Stimulated activated CD8-positive, alpha-beta memory T cell treated with anti-CD3 and anti-CD28 coated beads, Interleukin-4, amount 100 ng/mL, for 4 hours (primary cell): ENCODE measurements at places on chromosomes 2 and 18.

- DNase-seq = no peak
Observed at GRCh38 chr18:74630804-74631203, 33.1 kb downstream of the ZNF407 start.

GRCh38 chr2:240600451-240600961, 14.0 kb downstream of the CAPN10 start:
- no peak for DNase-seq

DNA sequence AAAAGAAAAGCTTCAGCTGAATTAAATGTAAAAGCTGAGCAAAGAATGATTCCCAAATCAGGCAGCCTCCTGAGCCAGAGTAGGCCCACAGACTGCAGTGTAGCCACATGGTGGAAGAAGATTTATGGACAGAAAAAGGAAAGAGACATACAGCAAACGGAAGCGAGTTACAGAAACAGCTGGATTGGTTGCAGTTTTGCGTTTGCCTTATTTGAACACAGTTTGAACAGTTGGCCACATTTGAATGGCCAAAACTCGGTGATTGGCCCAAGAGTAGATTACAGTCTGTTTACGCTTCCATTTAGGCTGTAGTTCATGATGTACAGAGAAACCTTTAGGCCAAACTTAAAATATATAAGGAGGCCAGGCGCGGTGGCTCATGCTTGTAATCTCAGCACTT, 35.1 kb downstream of the SH2D6 start:
- DNase-seq = no peak

- no peak for DNase-seq
Observed at GRCh38 chr2:78063246-78064020, 541.3 kb upstream of the LRRTM4 start.

DNA sequence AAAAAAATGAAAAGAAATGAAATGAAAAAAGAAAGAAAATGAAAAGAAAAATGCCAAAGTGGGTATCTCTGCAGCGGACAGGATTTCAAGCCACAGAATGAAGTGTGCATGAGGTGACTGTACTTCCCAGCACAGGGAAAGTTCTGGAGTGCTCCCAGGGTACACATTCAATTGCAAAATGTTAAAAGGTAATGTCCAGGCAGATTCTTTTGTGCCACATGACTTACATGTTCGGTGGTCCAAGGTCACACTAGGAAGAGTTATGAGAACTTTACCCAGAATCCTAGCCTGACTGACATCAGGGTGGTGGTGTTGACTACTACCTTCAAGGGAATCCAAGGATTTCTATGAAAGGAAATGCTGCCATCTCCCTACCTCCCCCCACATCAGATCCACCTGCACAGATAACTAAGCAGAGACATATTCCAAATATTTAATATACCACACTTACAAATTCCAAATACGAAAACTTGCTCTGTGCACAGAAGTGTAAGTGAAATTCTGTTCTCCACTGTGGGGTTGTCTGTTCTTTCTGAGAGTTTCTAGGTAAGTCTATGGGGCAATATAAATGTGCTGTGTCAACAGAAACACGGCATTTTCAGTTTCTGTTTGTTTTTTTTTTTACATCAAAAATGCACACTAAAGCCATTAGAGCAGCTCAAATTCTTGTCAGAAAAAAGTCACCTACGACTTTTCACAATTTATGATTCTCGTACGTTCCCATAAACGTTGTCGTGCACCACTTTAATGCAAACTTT, 56.6 kb downstream of the CABYR start:
- DNase-seq = no peak

- DNase-seq = no peak
Observed at GRCh38 chr18:75777630-75778029, 350.1 kb upstream of the SMIM21 start.

DNA sequence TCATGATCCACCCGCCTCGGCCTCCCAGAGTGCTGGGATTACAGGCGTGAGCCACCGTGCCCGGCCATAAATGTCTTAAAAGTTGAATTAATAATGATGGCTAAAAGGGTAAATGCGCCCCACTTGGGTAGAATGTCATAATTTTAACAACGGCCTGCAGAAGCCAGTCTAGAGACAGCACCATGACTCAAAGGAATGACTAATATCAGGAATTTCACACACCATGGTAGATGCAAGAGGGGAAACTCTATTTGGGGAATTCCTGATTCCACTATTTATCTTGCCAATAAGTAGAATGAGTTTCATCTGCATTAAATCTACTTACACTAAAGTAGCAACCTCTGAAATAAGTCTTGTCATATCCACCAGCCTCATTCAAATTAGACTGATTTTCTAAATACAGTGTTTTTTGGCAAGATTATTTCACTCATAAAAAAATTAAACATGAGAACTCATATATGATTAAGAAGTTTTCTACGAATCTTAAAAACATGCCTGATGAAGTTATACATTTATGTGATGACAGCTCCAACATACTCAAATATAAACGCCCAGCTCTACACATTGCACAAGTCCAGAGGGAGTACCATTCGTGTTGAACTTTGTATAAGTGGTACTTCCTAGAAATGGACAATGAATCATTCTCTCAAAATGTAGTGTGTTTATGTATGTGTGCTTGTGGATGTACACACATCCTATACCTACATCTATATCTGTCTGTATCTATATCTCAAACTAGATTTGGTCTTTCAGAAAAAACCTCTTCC, 309.7 kb downstream of the IRS1 start:
- no peak for DNase-seq

- no peak for DNase-seq
Observed at GRCh38 chr2:73225513-73226360, 7.3 kb downstream of the PRADC1 start.

DNA sequence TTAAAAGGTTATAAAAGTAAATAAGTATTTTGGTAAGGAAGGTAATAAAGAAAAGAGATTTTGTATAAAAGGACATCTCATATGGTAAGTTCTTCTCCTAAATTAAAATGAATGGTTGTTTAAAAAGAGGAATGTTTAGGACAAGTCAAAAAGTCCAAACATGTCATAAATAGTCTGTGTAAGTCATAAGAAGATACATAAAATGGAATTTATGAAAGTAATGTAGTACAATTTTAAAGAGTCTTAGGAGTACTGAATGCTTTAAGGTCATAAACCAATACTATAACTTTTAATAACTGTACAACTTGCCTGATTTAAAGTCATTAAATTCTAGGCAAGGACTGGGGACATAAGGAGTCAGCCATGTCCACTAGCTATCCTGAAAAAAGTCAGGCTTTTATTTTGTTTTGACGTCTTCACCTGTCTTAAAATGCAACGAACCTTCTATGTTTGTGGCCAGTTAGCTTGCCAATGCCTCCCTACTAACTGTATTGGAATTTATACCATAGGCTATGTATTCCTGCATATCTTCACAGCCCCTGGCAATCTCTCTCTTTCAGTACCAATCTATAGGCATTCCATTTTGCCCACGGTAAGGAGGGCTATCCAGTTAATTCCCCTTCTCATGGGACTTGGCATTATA, 312.3 kb upstream of the LRRTM4 start:
- no peak for DNase-seq

- no peak for DNase-seq
Observed at GRCh38 chr18:48200631-48201336, 208.4 kb downstream of the ZBTB7C start.

- no peak for DNase-seq
Observed at GRCh38 chr2:19174176-19174575, 184.2 kb downstream of the OSR1 start.

- no peak for DNase-seq
Observed at GRCh38 chr2:101795033-101795432, 97.5 kb downstream of the MAP4K4 start.

DNA sequence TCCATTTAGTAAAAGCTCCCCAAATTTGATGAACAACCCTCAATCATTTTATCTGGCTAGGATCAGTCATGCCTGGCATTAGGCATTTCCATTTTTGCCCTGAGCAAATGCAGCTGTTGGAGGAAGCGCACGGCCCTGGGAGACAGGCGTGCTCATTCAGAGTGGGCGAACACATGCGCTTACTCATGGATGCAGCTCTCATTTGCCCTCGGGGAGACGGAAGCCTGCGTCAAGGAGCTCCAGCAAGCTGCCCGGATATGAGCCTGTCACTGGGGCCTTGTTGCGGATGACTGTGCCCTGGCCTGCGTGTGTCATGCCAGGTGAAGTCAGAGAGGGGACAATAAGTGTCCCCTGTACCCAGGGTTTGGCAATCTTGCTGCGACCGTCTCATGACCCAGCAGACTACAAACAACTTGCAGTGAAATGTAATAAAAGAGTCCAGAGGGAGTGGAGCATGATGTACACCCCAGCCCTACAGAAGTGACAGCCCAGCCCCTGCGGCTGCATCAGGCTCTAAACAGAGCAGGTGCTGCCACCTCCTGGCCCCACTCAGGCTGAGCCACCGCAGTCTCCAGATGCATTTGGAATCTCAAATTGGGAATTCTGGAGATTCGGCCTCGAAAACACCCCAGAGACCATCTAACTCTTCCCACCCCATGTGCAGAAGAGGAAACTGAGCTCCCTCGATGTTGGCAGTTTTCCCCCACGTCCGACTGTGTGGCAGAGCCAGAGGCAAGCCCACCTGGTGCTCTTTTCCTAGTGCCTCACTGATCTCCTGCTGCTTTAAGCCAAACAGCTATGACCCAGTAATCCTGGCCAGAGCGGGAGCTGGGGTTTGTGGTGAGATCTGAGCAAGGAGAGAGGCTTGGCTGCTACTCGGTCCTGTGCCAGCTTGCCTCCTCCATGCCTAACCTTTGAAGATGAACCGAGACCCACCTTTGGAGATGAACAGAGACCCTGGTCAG, 105.0 kb upstream of the ALK start:
- no peak for DNase-seq

DNA sequence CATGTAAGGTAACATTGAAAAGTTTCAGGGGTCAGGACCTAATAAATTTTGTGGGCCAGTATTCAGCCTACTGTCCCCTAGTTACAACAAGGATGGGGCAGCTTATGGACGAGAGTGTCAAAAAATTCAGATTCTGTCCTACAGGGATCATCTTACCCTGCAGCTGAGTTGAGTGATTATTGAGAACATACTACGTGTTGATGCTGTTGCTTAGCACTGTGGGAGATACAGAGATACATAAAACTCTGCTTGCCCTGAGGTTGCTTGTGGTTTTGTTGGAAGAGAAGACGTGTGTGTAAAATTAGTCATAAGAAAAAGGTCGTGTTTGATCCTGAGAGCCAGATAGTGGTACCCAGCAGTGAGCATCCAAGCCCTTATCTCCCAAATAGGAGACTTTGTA, 253.2 kb downstream of the NEDD4L start:
- no peak for DNase-seq

DNA sequence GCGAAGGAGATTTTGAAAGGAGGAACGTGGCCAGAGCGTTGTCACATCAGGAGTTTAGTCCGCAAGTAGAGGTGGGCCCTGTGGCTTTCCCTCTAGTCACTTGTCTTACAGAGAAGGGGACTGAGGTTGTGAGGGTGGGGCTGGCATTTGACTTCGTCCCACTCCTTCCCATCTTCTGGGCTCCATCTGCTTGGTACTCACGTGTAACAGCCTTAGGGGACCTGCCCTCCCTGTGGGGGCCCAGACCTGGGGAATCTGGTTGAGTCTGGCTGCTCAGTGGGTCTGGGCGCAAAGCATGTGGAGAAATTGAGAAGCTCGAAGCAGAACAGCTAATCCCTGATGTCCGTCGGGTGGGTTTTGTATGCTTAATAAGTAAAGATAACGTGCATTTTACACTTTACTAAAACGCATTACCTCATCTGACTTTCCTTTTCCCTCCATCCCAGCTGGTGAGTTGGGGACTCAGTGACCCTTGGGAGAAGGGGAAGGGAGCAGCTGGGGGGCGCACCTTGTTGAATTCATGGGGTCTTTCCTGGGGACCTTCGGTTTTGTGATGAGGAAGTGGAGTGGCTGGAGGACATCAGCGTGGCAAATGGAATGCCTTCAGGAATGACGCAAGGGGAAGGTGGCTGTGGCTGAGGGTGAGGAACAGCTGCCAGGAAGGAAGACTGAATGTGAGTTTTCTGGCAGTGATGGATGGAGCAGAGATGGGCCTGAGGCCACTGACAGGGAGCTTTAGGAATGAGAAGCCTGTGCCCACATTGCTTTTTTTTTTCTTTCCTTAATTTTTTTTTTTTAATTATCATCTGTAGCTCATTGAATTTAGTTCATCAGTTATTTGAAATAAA, 44.8 kb downstream of the ASAP2 start:
- no peak for DNase-seq

GRCh38 chr2:29655391-29656086, 265.8 kb downstream of the ALK start:
- DNase-seq = no peak

DNA sequence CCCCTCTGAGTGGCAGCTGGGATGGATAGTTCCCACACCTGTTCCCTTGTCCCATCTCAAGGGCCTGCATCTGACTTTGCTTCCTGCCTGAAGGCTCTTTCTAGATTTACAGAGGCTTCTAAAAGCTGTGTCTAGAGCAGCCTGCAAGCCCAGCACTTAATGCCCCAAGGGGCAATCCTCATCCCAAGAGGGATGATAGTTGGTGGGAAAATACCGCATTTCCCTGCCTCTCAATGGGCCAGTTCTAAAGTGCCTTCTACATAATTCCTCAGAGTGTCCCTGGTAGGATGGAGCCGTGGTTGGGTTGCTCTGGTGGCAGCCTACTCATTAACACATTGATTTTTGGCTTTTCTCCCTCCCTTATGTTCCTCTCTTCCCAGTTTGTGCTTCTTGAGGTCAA, 29.5 kb downstream of the LAMA3 start:
- DNase-seq = no peak

DNA sequence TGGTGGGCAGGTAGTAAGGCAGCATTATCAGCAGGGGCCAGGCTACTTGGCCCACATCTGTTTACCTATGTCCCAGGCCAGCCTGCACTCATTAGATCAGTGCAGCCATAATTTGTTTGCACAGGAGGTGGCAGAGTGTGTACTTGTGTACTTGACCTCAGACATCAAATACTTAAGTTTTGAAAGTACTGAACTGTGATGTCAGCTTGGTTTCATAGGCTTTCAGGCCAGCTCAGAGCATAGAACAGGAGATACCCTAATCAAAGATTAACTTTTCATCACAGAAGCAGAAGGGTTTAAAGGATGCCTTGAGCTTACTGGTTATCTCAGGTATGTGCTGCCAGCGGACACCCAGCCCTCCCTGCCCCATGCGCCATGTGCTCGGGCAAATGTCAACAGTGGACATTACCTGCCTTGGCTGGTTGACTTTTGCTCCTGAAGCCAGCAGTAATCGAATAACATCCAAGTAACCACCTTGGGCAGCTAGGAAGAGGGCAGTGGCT, 33.2 kb downstream of the ANKRD29 start:
- no peak for DNase-seq
